Stimulated activated CD8-positive, alpha-beta memory T cell treated with anti-CD3 and anti-CD28 coated beads, Interleukin-2, amount 100 ng/mL, for 1 hour (primary cell): ENCODE measurements at places on chromosomes 11 and 22.
A peak's percentile ranks its signal among the peaks of the same experiment; 100 is the strongest.

DNA sequence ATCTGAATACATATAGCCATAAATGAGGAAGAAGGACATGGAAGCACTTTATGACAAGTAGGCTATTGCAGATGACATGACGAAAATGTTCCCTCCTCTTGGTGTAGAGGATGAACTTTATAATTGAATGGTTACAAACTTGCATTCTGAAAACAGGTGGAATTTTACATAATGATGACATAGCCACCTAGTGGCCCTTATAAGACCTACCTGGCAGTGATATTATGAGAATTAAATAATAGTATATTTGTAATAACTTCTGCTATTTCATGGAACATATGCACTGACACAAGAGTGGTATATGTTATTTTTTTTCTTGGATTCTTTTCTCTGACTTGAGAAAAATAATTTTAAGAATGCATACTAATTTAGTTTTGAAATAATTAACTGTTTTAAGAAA is 22.9 kb downstream of the TRIM22 start:
- no peak for DNase-seq

DNA sequence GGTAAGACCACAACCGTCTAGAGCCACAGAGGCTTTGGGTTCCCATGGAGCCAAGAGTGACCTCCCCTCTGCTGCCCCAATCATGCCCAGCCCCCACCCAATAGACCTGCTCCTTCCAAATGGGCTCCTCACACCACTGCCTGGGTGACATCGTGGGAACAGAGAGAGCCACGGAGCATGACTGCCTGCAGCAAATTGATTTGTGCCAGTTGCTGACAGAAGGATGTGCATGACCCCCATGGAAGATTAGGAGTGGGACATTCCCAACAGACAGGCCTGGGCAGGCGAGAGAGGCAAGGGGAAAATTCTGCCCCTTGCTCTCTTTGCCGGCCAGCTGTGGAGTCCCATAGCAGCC is 88.5 kb downstream of the TENM4 start:
- no peak for DNase-seq

- DNase-seq, result no peak
Measured at GRCh38 chr11:73931039-73931645, 19.7 kb upstream of the DNAJB13 start.

- no peak for DNase-seq
Measured at GRCh38 chr22:22406445-22407027, 102.0 kb downstream of the ZNF280B start.

DNA sequence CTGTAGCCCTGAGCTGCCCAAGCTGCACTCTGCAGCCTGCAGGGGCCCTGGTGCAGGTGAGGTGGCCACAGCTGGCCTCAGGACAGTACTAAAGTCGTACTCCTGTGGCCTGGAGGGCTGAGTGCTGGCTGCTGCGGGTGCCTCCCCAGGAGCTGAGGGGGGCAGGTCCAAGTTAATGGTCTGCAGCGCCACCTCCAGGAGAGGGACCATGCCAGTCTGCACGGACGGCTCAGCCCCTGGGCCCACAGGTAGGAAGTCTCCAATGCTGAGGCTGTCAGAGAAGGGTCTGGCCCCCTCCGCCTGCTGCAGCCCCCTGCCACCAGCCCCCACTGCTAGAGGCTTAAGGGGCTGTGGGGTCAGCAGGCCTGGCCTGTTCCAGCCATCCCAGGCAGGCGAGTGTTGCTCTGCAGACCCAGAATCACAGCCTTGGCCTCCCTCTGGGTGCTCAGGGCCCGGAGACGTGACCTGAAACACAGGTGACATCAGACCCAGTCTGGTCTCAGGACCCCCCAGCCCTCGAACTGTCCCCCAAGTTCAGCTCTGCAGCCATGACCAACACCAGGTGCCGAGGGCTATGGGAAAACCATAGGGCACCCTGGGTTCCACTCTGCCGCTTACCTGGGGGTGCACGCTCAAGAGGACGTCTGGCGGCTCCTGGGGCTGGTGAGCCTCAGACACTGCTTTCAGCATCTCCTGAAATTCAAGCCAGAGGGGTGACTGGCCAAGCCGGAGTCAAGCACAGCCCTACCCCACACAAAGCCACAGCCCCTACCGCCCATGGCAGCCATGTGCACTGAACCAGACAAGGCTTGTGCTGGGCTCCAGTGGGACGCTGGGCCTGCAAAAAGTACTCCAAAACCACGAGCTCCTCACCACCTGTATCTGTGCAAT is 20.8 kb downstream of the SELENOO start:
- DNase-seq, result no peak

- DNase-seq, result no peak
Measured at GRCh38 chr22:49394116-49394785, 433.4 kb downstream of the BRD1 start.

DNA sequence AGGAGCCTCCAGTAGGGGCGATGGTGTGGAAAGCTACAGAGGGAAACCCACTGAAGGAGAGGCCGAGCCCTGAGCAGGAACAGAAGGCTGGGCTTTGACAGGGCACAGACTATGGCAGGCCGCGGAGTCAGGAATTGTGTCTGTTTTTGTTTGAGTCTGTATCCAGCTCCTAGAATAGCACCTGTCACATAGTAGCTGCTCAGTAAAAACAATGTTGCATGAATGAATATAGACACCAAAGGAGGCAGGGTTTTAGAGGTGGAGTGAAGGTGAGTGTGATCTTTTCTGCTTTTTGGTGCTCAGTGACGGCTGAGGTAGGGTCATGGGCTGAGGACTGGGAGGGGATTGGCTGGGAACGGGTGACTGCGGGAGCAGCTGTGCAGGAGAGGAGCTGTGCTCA is 18.5 kb upstream of the APOBEC3A start:
- no peak for DNase-seq

- DNase-seq, result no peak
Measured at GRCh38 chr11:37857726-37858125, 1259.7 kb upstream of the RAG2 start.

GRCh38 chr11:93250326-93250725 is 52.5 kb upstream of the SLC36A4 start:
- no peak for DNase-seq

GRCh38 chr11:132122735-132123134 is 752.3 kb downstream of the NTM start:
- DNase-seq, result no peak

DNA sequence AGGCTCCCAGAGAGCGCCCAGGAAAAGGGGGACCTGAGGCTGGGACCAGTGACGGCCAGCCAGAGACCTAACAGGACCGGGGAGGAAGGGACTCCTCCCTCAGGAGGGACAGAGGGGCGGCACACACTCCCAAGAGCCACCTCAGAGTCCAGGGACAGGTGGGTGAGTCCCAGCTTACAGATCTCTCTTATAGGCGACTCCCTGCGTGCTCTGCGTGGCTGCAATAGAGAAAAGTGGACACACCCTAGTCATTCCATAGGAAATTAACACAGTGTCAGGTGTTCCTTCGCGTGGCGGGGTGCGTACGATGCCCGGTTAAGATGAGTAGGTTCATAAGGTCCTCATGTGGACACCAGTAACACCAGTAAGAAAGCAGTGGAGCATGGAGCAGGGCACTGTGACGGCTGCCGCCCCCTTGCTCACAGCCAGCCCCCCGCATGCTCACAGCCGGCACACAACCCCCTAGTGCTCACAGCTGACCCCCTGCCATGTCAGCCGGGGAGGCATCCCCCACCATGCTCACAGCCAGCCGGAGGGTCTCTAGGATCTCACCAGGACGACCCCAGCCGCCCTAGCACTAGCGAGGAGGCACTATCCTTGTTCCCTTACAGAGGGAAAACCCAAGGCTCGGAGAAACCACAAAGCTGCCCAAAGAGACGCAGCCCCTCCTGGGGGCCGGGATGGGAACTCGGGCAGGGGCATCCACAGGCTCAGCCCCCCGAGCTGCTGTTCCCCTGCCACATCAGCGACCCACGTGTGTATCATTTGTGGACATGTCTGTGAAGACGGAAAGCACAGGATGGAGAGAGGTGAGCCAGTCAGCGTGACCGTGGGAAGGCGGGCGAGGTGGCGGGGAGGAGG is 426.8 kb downstream of the TBC1D22A start:
- DNase-seq, result no peak

- DNase-seq, result no peak
Measured at GRCh38 chr11:65207918-65208784, 26.4 kb downstream of the CAPN1 start.

DNA sequence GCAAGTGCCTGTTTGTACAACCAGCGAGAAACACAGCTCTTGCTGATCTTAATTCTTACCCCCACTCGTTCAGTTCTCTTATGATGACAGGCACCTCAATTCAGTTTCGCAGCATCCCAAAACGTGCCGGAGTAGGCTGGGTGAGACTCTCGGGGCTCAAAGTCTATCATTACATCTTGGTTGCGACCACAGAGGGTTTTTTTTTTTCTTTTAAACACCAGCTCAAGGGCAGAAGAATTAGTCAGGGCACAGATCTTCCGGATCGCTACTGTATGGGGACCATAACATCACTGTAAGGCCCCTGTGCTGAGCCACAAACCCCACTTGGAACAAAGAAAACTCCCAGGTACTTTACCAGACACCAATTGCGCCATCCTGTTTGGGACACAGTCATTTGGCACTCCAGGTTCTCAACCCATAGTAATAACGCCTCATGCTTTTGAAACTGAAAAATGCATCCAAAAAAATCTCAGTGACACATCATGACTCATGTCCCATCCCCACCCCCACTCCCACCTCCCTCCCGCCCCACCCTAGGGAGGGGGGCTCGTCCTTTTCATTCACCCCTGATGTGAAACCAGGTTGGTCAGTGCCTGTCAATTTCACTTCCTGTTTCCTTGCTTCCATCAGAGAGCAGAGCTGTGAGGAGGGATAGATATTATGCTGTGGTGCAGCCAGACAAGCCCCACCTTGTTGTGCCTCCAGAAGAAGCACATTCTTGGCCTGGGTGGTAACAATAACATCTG is 41.0 kb upstream of the CD5 start:
- peak; percentile 47 for DNase-seq

GRCh38 chr11:8477151-8477550 is 116.9 kb downstream of the STK33 start:
- no peak for DNase-seq

DNA sequence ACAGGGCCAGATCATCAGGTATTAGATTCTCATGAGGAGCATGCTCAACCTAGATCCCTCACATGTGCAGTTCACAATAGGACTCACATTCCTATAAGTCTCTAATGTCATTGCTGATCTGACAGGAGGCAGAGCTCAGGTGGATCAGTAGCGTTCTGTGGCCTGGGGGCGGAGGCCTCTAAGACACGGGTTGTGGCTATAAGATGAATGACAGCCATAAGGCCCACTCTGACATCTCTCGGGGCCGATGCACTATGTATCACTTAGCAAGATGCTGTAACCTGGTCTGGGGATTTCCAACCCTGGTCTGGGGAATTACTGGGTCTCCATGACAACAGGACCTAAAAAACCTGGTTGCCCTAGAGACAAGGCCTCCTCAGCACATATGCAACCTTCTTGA is 932.7 kb downstream of the TBC1D22A start:
- DNase-seq, result no peak

GRCh38 chr22:25828422-25828821 is 86.4 kb downstream of the MYO18B start:
- DNase-seq, result no peak

DNA sequence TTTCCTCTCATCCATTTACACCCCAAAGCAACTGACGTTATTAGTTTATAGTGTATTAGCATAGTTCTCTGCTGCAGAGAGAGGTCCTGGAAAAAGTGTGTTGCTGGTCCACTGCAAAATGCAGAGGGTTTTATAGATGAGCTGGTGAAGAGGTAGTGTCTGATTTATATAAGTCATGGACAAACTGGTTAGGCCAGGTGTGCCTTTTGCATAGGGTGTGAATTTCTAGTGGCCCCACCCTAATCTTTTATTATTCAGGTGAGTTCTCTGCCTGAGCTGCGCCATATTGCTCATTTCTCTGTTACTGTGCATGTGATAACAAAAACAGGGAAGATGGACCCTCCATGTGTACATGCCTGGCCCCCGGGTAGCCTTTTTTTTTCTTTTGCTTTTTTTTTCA is 43.1 kb upstream of the TRIM77 start:
- no peak for DNase-seq

DNA sequence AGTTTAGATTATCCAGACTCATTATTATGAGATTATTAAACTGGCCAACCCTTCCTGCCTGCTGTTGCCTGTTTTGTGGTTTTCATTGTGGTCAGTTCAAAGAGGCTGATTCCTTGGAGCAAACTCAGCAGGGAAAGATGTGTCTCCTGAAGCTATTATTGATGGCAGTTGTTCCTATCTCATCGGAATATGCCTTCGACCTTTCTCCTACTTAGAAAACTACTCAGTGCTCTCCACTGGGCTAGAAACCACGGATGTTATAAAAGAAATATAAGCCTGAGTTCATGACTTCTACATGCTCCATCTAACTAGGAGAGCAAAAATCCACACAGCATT is 80.2 kb upstream of the NAV2 start:
- DNase-seq, result no peak

DNA sequence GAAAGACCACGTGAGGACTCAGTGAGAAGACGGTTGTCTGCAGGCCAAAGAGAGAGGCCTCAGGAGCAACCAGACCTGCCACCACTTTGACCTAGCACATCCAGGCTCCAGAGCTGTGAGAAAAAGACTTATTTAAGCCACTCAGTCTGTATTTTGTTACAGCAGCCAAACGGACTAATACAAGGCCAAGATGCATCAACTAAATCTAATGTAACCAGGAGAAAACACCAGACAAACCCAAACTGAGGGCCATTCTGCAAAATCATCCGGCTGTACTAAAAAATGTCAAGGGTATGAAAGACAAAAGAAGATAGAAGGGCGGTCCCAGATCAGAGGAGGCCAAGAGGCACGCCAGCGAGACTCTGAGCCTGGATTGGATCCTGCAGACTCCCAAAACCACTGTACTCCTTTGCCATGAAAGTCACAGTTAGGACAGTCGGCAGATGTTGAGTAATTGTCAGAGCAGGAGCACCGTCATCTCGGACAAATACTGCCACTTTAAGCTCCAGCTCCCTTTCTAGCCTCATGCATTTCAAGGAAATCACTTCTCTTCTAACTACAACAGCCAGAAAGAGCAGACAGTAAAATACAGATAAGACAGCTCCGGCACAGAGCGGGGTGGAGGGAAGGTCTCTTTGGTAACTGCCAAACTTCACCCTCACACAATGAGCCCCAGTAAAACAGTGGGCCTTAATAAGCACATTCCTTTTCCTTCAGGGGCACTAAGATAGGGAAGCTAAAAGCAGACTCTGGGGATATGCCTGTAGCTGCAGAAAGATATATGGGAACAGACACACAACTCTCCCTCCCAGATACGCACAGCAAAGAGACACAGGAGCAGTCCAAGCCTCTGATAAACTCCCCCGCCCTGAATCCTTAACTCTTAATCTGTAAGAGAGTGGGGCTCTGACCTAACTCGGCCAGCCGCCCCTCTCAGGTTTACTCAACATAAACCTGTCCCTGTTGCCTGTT is 3.5 kb upstream of the ZP1 start:
- DNase-seq, result no peak

GRCh38 chr11:58866788-58867187 is 22.3 kb upstream of the GLYATL2 start:
- no peak for DNase-seq
